Esophagus squamous epithelium (tissue), 5 donors: ENCODE measurements at places on chromosomes 1 and 21.

DNA sequence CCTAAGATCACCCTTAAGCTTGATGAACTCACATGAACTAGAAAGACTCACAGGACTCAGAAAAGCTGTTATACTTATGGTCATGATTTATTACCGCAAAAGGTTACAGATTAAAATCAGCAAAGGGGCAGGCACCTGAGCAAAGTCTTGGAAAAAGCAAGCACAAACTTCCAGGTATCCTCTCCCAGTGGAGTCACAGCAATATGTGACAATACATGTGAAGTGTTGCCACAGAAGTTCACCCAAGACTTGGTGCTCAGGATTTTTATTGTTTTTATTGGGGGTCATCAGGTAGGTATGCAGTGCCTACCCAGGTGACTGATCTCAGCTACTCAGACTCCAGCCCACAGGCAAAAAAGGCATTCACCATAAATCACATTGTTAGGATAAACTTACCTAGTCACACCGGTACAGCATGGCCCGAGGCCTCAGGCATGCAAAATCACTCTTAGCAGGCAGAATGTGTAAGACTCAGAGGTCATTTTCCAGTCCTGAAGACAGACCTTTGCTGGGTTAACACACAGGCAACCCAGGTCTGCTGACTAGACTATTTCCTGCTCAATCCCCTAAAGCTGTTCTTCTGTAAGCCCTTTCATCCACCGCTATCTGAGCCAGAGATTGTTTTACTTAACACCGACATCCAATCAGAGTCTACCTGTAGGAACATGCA lies 55.6 kb downstream of the SSX2IP start:
- DNase-seq, result no peak

DNA sequence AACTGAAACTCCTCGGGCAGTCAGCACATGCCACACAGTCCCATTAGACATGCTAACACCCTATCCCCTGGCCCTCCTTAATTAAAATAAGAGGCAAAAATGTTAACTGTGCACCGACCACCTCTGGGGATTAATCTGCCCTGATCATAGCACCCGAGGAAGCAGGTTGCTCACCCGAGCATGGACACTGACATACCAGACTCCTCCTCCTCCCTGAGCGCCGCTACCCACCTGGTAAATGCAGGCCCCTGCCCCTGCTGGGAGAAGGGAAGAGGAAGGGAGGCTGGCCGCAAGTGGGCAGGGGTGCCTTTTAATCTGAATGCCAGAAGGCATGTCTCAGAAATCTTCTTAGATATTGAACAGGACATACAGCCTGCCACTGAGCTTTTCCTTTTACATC lies 360.9 kb downstream of the RRAGC start:
- no peak for DNase-seq

DNA sequence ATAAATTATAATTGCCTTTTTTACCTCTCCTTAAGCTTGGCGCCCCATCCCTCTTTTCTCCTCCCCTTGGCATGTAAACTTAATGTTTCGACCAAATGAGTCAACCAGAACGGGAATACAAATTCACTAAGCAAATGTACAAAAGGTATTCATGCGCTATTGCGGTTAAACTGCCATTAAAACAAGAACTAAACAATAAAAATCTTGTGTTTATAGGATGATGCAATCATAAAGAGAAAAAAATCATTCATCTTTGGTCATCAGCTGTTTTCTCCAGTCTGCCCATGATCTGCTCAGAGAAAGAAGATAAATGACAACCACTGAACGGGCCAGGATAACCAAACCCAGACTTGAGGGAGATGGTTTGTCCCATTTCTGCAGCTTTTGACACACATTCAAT lies 534.2 kb upstream of the PLXNA2 start:
- no peak for DNase-seq

- DNase-seq, result no peak
Measured at GRCh38 chr1:167476061-167476460, 42.3 kb downstream of the CD247 start.

DNA sequence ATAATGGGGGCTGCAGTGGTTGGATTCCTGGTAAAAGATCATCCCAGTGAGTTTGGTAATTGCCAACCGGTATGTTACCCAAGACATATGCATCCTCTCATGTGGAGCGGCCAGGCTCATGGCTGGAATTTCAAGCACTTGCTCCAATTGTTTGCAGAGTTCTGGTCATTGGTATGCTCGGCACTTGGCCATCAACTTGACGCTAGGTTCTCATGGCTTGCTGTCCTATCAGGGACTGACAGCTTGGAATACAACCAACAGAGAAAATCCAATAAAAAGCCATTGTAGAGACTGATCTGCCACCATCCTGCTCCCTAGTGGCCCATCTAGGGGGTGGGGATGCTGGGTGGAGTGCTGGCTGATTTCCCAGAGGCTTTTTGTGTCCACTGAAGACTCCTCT lies 120.9 kb downstream of the EDEM3 start:
- no peak for DNase-seq

DNA sequence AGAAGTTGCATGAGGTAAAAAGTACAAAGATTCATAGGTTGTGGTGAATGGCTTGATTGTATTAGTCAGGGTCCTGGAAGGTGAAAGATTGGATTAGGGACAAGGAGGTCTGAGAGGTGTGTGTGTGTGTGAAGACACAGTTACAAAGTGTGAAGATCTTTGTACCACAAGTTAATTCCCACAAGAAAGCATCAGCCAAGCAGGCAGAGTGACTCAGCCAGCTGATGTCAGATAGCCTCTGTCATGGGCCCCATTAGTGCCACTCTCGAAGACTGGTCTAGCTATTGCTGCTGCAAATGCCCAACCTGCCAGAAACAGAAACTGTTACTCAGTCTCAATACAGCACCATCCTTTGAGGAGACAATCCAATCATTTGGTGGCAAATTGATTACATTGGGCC lies 96.5 kb downstream of the DTL start:
- DNase-seq, result no peak

GRCh38 chr1:56534130-56534651 lies 45.2 kb downstream of the PLPP3 start:
- DNase-seq, result no peak
